ENCODE measurements at places on chromosomes 7 and 10.

DNA sequence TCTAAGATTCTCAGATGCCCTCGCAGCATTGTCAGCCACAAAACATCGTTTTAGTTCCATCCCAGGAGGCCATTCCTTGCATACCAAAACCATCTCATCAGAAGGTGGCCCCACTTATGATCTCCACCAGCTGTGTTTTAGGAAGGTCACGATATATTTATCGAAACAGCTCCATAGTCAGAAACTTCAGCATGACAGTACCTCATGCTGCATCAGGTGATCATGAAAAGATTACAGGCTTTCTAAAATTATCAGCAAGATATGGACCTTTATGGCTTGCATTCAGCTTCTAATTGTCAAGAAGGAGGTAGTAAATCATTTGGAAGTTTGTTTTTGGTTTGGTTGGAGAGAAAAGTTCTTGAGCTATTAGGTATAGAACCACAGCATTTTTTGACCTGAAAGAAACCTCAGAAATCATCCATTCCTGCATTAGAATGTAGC is 20.0 kb downstream of the JAZF1 start:
- DNase-seq = no peak

GRCh38 chr10:62816331-62817120 is at the start of gene EGR2:
EGR2 (minus strand) TSS chr10:62816366; CDS start chr10:62816029, 337 bp downstream.
- peak; percentile 93 for DNase-seq

- no peak for DNase-seq
Observed at GRCh38 chr7:45048748-45049147, 40.0 kb downstream of the NACAD start.

- peak; percentile 3 for DNase-seq
Observed at GRCh38 chr7:111240371-111240770, 149.4 kb downstream of the LRRN3 start.

DNA sequence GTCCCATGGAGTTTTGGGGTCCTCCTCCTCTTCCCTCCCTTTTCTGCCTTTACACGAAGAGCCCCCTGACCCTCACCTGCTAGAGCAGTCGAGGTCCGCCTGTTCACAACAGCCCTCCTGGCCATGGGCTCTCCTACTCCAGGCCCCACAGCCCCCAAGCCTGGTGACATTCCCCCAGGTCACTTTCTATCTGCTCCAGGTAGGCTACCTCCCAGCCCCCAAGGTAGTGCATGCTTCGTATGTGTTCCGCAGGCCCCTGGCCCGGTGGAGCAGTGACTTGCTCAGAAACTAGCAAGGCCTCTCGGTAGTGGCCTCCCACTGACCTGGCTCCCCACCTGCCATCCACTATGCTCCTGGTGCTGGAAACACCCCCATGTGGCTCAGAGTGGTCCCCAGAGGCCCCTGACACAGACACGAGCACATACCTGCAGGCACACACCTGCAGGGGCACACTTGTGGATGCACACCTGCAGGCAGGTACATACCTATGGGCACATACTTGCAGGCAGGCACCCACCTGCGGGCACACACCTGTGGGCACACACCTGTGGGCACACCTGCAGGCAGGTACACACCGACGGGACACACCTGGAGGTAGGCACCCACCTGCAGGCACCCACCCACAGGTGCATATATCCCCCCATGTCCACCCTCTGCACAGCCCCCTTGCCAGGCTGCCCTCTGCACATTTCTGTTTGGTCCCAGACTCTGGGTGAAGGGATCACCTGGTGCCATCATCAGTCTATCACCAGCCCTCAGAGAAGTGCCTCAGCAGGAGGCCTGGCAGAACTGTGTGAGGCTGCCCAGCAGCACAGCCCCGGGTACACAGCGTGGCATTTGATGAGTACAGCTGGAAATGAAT is 322.5 kb downstream of the PTPRN2 start:
- DNase-seq = no peak

DNA sequence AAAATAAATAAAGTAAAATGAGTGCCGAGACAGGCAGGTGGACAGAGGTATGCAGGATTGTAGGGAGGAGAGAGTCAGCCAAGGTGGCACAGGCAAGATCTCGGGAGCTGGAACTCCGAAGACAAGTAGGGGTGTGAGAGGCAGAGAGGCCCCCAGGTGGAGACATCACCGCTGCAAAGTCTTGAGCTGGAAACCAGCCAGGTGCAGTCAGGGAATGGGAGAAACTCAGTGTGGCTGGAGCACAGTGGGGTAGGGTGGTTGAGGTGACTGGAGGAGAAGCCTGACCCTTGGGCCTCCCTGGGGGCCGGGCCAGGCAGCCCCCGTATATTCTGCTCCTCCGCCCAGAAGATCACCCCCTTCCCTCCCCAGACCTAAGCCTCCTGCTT is 4.2 kb downstream of the EPHB4 start:
- no peak for DNase-seq

DNA sequence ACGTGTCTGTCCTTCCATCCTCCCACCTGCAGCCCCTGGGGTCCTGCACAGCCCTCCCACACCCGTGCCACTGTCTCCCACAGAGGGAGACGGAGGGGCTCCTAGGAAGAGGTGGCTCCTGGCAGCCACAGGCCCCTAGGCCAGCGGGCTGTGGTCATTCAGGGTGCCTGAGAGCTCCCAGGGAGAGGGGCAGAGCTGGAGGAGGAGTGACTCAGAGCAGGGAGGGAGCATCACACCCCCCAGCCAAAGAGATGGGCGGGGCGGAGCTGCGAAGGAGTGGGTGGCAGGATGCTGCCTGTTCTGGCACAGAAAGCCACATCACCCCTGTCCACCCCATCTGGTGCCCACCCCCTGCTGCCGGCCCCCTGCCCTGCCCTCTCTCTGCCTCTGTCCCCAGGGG is 50.5 kb downstream of the STK32C start:
- DNase-seq = no peak

- no peak for DNase-seq
Observed at GRCh38 chr7:142063551-142064442, 47.7 kb upstream of the MGAM2 start.

DNA sequence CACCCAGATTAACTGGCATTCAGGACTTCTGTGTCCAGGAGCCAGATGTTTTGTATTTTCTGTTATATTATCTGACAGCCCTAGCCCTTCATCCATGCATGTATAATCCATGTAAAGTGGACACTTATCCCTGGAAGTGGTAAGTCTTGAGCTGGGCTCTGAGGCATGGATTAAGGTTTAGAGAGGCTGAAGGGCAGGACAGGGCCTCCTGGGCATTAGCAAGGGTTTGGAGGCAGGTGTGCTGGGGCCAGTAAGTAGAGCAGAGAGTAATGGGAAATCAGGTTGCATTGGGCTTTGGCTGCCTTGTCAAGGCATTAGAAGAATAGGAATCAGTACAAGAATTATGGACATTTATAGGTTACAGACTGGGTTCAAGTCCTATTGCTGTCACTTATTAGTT is 138.0 kb downstream of the DYNC1I1 start:
- DNase-seq = no peak

GRCh38 chr10:73906524-73907447 is 4.1 kb upstream of the PLAU start:
- DNase-seq = no peak

DNA sequence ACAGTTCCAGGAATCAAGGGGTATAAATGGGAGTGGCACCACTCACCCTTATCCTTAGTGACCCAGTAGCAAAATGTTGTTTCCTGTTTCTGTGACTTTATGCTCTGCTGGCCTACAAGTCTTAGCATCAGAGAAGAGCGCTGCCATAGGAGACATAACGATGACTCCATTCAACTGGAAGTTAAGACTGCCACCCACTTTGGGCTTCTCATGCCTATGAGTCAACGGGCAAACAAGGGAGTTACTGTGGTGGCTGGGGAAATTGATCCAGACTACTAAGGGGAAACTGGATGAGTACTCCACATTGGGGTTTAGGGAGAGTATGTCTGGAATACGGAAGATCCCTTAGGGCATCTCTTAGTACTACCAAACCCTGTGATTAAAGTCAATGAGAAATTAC is 40.6 kb upstream of the PIK3CG start:
- DNase-seq = no peak

- no peak for DNase-seq
Observed at GRCh38 chr10:79223091-79224048, 123.9 kb upstream of the PPIF start.

- no peak for DNase-seq
Observed at GRCh38 chr7:112334366-112334765, 115.9 kb upstream of the IFRD1 start.

GRCh38 chr10:119608316-119609155 is 11.8 kb upstream of the TIAL1 start:
- no peak for DNase-seq

DNA sequence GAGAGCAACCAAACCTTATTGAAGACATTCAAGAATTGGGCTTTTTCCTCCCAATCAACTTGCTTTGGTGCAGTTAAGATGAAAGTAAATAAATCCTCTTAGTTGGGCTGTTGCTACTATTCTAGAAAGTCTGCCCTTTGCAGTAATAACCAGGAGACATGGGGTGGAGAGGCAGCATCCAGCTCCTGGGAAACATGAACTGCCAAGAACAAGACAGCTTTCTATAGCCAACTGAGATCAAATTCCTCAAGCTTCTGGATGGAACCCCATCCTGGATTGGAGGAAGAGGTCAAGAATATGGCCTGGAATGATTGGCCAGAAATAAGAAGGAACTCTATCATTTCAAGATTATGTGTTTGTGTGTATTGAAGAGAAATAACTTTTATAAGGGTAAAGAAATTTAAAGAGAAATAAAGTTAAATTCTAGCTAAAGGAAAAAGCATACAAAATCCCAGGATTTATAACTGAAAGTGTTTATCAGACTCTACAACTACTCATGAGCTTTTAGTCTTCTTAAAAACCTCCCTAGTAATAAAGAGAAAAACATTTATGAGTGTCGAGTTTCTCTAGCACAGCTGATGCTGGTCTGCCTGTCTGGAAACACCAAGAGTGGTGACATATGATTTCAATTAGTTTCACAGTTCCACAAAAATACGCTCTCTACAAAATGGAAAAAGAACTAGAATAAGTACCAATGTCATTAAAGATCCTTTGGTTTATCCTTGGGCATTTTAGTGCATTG is 70.1 kb upstream of the COL1A2 start:
- DNase-seq = no peak

DNA sequence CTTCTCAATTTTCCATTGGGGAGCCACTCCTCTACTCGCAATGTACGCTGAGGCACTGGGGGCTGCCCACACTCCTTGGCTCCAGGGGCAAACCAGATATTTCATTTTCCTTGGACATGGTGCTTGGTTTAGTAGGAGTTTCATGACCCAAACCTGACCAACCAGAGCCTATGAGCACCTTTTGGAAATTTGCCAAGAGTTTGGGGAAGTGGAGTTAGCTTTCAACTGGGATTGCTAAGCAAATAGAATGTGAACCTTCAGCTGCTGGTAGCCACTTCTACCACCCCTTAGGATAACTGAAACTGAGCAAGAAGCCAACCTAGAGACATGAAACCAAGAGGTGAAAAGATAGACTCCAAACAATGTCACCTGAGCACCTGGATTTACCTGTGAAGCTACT is 74.9 kb upstream of the COL13A1 start:
- no peak for DNase-seq

DNA sequence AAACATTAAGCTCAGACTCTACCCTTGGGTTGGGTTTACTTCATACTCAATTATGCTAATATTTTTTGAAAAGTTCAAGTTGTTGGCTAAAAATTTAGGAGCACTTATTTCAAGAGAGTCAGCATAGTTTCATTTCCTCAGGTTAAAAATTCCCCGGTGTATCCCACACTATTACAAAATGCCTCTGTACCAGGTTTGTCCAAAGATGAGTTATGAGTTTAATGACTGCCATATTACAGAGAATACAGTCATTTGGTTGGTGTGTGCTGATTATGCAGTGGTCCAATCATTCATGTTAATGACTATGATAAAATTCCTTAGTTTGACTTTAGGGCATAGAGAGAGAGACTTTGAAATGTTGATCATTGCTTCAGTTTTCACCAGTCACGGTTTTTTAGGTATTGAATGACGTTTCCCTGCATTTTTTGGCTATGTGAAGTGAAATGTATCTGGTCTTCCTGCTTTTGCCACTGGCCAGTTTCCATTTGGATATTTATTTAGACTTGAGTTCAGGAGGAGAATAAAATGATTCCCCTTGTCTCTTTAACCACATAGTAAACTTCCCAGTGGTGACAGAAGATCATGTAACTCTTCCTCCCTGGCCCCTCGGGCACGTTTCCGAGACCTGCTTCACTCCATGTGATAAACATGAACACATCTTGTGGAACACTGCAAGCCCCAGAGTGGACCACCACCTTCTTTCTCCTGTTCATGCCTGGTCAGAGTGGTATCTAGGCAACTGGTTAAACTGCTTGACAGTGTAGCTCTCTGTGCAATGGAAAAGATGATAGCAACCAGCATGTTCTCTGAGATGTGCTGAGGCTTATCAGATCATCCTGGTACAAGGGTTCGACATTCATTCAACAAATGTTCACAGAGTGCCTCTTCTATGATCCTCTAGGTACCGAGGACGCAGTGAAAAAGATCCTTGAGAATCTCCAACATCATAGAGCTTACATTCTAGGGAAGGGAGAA is 153.6 kb downstream of the CACNB2 start:
- no peak for DNase-seq

DNA sequence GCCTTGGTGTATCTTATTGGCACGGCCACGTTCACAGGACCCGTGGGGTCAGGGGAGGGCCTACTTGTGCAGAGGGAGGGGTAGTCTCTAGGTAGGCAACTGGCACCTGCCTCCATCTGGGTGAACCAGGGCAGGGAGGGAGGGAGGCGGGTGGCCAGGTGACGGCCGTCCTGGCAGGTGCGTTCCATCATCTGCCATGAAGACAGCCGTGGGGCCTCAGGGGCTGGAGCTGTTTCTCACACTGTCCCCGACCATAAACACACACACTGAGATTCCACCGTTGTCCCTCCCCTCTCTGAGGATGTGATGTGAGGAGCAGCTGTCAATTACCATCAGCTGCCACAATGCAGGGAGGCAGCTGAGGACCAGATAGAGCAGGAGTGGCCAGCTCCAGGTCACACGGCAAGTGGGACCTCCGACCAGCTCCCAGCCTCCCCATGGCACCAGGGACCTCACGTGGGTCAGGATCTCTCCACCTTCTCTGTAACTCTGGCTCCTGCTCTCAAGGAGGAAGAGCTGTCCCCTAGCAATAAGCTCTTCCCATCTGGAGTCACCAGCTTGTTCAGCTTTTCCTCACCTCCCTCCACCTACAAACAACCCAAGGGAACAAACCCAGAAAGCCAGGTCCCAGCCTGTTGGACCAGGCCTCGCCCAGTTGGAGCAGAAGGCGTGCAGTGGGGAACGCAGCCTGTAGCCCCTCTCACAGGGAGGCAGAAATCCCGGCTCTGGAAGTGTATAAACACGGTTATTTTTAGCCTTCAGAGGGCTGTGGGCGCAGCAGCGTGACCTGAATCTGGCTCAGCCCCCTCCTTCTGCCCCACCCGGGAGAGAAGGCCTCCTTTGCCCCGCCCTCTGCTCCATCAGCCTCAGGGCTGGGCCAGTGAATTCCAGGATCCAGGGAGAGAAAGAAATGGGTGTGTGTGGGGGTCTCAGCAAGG is 33.1 kb downstream of the ZMIZ1 start:
- DNase-seq = no peak

- no peak for DNase-seq
Observed at GRCh38 chr10:122113945-122114747, 125.2 kb downstream of the TACC2 start.

GRCh38 chr10:13987446-13987845 is 343.3 kb downstream of the FRMD4A start:
- DNase-seq = peak; percentile 53
